ENCODE measurements at places on chromosomes 5 and 9.

- DNase-seq = peak; percentile 54
These were observed 24.5 kb downstream of the CAVIN4 start for GRCh38 chr9:100602342-100602801.

DNA sequence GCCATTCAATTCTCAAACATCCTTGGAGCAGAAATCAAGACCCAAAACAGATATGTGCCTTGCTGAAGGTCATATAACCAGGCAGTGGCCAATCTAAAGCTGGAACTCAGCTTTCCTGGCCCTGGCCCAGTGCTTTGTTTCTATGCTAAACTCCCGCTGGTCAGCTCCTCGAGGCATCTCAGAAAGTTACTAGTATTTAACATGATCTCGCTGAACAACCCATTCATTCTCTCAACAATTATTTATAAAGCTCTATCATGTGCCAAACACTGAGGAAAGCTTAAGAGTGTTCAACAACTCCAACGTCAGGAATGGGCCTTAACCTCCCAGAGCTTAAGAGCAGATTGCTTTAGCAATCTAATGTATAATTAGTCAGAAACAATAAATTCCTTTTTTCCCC lies 54.0 kb downstream of the FOXD1 start:
- DNase-seq = no peak

DNA sequence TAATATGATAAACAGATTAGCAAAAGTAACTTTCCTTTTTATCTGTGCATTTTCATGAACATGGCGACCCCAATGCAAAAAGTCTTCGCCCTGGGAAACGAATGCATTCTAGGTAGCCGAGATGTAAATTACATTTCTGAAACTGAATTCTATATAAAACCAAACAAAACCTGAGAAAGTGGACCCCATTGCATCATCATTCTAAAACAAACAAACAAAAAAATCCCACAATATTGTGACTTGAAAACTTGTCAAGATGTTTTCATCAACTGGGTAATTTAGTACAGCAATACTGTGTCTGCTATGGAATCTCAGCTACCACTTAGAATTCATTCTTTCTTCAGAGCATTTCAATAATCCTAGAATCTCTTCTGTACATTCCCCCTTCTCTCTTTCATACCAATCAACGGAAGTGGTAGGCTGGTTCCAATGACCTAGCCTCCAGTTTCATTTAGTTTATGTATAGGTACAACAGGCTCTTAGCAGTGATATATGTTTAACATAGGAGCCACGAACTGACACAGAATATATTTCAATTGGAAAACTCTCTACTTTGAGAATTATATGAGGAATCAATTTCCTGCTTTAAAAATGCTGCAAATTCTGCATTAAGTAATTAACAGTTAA lies 85.6 kb downstream of the FBXW11 start:
- DNase-seq = no peak

DNA sequence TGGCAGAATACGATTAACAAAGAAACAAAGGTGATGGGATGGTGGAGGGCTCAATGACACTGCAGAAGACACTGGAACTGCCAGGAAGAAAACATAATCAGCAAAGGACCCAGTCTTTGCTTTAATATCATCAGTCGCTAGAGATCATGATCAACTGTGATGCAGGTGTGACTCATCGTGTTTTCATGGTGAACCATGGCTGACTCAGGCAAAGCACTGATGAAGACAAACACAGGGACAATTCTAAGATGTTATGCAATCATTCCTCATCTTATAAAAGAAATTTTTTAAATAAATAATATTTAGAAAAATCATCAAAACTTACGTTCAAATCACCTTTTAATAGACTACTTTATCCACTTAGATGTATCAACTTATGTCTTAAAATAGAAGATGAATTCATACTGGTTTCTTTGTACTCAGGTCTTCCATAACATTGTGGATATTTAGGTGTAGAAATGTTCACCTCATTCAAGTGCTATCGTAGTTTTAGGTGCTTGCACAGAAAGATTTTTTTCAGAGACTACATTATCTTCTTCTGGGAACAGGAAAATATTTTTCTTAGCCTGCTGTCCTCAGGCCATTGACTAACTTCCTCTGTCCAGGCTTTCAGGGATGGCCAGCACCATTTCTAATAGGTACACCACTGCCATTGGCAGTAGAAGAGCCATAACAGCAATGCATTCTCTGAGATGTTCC lies 673.4 kb upstream of the MEF2C start:
- DNase-seq = peak; percentile 77

DNA sequence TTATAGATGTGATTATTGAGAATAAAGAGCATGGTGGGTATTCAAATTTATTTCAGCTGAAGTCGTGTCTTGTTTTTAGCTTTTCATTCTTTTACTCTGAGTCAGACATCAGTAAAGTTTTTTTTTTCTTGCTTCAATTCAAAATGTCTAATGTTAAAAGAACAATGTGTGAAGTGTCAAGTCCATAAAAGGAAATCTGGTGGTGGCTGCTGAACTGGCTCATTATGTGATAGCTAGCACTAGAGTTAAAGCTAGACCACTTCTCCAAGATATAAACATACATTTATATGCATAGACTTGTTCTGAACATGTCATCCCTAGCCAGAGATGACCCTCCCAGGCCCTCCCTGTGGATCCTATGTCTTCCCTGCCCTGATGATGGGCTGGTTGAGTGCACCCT lies 338.3 kb downstream of the RAB3C start:
- DNase-seq = no peak

- no peak for DNase-seq
These were observed 48.6 kb downstream of the ANXA2R start for GRCh38 chr5:42991404-42992087.

DNA sequence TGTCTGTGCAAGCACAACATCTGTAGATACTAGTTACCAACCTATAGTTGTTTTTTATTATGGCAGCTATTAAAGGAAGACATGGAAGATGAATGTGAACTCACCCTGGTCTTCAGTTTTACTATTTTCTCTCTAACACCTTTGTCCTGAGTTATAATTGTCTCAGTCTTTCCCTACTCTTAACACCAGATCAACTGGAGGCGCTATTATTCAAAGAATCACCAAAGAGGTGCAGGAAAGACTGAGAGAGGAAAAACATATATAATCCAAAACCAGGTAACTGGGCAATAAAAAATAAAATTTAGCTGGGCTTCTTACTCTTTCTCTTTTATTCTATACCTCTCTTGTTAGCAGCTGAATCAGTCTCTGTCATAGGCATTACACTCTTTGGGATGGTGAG lies 134.2 kb upstream of the C6 start:
- no peak for DNase-seq

DNA sequence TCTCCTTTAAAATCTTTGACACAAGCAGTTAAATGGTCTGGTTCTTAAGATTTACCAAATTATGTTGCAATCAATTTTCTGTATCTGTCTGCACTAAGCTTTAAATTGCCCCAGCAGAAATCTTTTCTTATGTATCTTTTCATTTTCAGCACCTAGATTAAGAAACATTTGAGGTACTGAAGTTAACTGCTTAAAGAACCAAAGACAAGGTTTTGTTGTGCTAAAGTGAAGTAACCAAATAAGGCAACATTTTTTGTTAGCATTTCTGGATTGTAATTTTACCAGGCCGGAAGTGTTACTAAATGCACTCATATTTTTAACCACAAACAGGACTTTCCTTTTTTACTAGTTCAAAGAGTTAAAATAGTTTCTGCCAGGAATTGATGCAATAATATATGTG lies 24.1 kb upstream of the MTAP start:
- peak; percentile 56 for DNase-seq

GRCh38 chr5:149223081-149223848 lies 48.4 kb upstream of the AFAP1L1 start:
- no peak for DNase-seq

DNA sequence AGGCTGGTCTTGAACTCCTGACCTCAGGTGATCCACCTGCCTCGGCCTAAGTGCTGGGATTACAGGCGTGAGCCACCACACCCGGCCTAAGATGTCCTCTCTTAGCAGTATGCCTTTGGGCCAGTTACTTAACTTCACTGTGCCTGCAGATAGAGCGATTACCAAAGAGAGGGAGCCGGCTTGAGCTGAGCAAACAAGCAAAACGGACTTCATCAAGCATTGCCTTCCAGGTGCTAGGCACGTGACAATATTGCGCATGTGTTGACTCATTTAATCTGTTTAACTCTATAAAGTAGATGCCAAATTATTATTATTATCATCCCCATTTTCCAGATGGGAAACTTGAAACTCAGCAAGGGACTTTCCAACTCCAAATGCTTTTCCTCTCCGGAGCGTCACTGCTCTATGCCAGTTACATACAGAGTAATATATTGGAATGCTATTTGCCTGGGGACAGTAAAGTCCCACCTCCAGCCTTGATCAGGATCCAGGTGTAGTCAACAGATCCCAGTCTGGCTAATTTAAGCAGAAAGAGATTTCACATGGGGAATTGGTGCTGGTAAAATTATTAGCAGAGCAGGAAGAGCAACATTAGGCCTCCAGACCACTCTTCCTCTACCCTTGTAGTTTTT lies 5.6 kb upstream of the C9orf152 start:
- no peak for DNase-seq

GRCh38 chr9:123265833-123266232 lies 2.6 kb downstream of the STRBP start:
- no peak for DNase-seq

DNA sequence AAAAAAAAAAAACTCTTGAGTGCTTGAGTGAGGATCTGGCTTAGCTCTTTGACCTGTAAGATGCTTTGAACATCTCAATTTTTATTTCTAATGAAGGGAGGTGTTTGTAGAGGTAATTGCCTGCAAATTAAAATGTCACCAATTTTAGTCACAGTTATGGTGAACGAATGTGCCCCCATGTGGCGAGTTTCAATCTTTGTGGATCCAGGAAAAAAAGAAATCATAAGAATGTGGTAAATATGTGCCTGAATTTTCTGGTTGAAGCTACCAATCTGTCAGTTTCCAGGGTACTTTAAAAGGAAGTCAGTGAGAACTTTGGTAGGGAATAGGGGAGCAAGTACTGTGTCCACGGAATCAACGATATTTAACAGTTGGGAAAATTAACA lies 1772.4 kb upstream of the CDH9 start:
- DNase-seq = no peak

DNA sequence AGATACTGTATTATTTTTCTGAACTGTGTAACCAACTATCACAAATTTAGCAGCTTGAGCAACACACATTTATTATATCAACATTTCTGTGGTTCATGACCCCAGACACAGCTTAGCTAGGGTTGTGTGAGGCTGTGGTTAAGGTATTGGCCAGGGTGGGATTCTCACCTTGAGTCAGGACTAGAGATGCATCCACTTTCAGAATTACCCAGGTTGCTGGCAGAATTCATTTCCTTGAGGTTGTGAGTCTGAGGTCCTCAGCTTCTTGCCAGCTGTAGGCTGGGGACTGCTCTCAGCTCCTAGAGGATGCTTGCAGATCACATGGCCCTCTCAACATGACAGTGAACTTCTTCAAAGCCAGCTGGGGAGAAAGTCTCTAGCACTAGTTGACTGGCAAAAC lies 122.5 kb upstream of the RASGRF2 start:
- no peak for DNase-seq

- DNase-seq = peak; percentile 34
These were observed 148.9 kb downstream of the DOCK2 start for GRCh38 chr5:169785771-169786618.

DNA sequence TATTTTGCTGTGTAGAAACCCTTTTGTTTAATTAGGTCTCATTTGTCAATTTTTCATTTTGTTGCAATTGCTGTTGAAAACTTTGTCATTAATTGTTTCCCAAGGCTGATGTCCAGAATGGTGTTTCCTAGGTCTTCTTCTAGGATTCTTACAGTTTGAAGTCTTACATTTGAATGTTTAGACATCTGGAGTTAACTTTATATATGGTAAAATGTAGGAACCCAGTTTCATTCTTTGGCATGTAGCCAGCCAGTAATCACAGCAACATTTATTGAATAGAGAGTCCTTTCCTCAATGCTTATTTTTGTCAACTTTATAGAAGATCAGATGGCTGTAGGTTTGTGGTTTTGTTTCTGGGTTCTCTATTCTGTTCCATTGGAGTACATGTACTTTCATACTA lies 1290.8 kb upstream of the CDH9 start:
- no peak for DNase-seq

- no peak for DNase-seq
These were observed 127.1 kb downstream of the ZNF354C start for GRCh38 chr5:179187229-179187678.

DNA sequence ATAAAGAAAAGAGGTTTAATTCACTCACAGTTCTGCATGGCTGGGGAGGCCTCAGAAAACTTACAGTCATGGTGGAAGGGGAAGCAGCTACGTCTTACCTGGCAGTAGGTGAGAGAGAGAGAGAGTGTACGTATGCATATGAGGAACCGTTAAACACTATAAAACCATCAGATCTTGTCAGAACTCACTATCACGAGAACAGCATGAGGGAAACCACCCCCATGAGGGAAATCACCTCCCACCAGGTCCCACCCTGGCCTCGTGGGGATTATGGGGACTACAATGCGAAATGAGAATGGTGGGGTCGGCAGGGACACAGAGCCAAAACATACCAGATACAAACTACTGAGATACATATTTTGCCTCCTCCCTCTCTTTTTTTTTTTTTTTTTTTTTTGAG lies 10.8 kb upstream of the FER start:
- no peak for DNase-seq
